ENCODE measurements at places on chromosomes 12 and 14.

DNA sequence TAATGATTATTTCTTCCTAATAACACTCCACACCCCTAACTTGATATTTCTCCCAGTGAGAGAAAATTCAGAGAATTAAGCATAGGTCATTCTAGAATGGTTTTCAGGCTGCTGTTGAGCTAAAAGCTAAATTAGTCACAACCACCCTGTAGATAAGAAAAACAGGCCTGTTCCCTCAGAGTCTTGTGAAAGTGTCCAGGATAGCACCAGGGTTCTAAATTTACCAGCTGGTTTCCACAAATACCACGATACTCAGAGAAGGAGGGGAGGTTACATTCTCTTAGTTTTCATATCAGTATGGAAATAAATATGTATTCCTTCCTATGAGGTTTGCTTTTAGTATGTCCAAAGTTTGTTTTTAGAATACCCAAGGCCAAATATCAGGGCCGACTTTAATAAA is 66.0 kb upstream of the YARS2 start:
- DNase-seq = no peak

DNA sequence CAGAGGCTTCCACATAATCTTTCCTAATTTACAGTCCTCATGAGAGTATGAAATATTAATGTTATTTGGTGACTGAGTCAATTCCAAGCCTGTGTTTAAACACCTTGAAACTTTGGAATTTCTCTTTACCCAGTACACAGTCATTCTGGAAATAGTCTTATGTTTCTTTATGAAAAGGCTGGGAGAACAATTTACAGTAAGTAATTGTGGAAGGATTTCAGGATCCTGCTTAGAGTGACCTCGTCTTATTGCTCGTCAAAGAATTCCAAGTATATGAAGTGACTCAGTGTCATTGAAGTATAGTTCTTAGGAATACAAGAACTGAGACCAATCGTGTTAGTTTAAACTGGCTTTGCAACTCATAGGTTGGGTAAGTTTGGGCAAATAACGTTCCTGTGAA is 634.2 kb downstream of the SLC16A7 start:
- DNase-seq = no peak

- no peak for DNase-seq
Measured at GRCh38 chr14:99327050-99327449, 55.1 kb upstream of the BCL11B start.

GRCh38 chr14:63249092-63249491 is 44.8 kb downstream of the RHOJ start:
- DNase-seq = no peak

DNA sequence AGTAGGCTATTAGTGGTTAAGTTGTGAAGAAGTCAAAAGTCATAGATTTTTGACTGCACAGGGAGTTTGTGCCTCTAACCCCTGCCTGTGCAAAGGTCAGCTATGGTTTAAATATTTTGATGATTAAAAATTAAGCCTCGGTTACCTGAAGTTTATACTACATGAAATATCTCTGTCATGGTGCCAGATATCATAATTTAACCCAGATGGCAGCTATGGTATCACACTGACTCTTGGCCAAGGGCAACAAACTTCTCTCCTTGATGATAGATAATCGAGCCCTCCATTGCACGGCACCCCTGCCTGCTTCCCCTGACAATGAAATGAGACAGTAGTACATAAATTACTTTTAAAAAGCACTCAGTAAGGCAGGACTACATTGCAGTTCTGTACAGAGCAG is 80.8 kb downstream of the SLC35F4 start:
- no peak for DNase-seq

DNA sequence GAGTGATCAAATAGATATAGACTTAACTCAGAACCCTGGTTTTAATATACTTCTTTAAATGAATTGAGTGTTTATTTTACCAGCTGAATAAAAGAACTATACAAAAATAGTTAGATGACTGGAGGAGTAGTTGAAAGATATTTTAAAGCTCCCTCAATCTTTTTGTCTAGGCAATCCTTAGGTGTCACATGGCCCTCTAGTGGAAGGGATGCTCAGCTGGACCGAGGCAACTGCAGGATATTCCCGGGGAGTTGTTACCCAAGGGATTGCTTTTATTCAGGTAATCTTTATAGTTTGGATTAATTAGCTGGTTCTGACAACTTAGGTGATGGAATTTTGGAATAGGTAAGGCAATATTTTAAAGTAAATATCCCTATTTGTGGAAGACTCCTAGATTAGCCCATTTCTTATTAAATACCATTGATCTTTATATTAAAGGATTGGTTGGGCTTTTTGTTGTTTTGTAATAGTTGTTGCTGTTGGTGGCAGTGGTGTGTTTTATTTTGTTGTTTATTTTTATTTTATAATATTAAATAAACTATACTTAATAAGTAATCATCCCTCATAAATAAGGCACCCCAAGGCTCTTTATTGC is 57.1 kb downstream of the ZDHHC17 start:
- DNase-seq = no peak

GRCh38 chr12:19529951-19530636 is 90.8 kb downstream of the AEBP2 start:
- no peak for DNase-seq

DNA sequence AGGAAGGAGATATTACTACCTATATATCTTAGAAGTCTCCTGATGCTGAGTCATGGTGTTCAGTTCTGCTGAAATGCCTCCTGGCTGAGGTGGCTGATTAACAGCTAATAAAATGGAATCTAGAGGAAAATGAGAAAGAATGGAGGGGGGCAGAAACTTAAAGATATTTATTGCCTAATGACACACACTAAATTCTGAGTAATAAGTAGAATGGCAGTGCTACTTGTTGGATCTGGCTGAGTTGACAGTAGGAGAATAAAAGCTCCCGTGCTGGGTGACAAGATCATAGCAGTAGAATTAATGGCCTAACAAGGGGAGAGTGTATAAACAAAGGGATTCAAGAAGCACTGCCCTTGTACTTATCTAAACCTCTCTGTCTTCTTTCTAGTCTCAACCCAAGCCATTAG is 137.5 kb downstream of the CNTN1 start:
- no peak for DNase-seq

GRCh38 chr12:10562306-10562933 is 51.0 kb downstream of the MAGOHB start:
- DNase-seq = no peak

DNA sequence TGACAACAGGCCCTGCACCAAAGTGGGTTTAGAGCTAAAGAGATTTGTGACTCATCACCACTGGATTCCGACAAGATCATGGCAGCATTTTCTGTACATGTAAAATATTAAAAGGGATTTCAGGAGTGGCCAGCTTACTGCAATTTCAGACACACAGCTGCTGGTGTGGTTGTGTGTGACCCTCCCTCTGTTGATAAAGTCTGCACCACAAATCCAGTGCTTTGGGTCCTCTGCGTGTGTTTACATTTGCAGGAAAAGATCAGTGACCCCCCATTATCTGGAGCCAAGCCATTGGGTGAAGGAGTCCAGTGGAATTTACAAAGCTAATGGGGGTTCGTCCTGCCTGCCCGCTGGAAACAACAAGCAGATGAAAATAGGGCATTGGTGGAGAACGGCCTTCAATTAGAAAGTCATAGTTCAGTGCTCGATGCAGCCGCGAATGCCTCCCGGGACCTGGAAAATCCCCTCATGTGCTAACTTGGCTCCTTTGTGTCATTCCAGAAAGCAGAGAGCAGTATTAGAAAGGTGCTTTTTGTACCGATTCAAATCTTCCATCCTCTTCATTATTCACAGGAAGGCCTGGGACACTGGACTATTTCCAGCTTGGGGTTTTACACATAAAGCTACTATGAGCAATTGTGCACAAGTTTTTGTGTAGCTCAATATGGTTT is 188.5 kb upstream of the TMEM132C start:
- DNase-seq = no peak

- DNase-seq = no peak
Measured at GRCh38 chr12:99026332-99027054, 381.4 kb downstream of the APAF1 start.

DNA sequence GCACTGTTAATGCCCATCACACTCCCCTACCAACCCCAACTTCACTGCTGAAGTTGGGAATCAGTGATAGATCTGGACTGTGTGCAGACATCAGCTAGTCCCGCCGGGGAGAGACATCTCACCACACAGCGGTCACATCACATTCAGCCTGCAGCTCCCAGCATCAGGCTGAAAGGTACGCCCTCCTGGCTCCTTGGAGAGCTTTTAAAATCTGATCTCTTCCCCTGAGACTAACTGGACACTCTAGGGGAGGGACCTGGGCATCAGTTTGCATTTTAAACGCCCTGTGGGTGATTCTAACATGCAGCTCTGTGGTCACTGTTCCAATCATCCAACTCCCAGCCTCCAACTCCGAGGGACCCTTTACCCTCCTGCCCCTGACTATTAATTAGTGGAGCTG is 58.4 kb downstream of the CCDC85C start:
- no peak for DNase-seq

- DNase-seq = no peak
Measured at GRCh38 chr12:43283206-43283605, 268.8 kb downstream of the ADAMTS20 start.

DNA sequence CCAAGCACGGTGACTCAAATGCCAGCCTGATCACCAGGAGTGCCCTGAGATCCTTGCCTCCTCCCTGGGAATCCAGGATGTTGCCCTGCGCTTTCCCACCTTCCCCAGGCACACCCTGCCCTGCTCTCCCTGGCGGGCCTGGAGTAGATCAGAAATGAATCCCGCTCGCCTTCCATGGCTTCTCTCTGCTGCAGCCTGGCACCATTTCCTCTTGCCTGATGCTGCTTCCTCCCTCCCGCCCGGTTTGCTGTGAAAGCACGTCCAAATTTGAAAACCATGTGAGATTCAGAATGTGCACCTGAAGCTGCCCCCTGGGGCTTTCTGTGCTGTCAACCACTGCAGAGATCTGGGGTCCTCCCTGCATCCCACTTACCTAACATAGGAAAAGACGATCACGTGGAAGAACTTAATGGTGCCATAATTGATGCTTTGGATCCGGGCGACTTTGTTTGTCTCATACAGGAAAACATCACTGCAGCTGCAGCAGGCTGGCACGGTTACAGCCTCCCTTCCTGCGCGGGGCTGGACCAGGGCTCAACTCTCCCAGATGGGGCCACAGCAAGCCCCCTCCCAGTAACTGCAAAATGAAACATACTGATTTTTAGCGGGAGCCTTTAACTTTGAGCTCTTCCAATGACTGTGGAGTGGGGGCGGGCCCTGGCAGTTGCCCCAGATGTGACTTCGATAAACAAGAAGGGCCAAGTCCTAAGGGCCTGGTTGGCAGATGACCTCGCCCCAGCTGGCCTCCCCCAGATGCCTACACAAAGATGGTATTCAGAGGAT is 24.9 kb upstream of the C12orf76 start:
- no peak for DNase-seq

DNA sequence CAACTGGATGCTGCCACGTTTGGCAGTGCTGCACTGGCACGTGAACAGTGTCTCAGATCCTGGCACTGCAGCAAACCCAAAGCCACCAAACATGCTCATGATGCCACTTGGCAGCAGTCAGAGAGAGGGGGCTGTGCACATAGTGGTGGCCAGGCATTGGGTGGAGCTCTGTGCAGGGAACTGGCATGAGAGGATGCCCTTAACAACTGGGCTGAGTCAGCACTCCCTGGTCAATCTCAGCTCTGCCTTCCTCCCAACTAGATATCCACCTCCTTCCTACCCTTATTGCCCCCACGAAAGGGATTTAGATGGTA is 37.0 kb downstream of the ZFHX2 start:
- DNase-seq = no peak

GRCh38 chr14:56297449-56297848 is 179.2 kb downstream of the PELI2 start:
- DNase-seq = no peak

DNA sequence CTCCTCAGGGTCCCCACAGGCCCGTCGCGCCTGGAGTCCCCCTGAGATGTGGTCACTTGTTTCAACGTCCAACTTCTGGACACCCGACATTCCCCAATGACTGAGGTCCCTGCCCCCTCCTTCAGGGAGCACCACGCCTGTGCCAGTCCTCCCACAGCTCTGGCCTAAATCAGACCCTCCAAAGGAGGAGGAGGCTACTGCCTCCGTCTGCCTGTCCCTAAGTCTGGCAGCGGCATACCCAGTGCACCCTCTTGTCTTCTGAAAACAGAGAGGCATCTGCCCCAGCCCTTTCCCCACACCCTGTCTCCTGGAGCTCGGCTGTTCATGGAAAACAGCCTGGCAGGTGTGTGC is 46.2 kb downstream of the TESC start:
- no peak for DNase-seq

DNA sequence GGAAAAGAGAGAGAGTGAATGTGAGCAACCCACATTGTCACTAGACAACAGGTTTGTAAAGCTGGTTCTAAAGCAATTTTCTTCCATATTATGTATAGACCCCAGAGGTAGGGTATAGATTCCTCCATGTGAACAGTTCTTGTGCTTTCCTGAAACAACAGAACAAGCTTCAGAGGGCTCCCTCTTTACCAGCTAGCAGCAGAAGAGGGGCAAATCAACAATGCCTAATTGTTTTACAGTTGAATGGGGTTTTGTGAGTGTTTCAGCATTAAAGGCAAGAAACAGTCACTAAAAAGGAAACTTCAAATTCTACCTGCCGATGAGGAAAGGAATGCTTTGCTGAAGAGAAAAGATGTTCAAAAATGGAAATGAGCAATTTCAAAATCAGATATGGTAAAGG is 341.2 kb upstream of the KITLG start:
- no peak for DNase-seq

DNA sequence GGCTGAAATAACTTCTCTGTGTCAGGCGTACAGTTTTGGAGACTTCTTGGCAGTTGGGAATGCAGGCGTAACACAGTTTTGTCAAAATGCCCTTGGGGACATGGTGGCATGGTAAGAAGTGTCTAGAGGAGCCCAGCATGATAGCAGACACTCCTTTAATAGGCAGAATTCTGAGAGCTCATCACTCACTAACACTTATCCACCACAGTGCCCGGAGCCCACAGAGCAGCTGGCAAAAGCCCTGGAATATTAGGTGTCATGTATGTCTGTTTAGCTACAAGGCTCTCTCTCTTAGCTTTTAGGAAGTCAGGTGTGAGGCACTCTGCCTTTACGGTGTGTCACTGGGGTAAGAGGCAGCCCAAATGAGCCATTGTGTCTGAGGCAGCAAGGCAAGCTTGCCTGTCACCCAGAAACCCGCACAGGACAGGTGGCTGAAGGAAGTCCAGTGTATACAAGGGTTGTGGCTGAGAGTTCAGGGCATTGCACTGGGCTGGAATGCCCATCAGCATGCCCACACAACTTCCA is 96.3 kb downstream of the ESRRB start:
- no peak for DNase-seq

DNA sequence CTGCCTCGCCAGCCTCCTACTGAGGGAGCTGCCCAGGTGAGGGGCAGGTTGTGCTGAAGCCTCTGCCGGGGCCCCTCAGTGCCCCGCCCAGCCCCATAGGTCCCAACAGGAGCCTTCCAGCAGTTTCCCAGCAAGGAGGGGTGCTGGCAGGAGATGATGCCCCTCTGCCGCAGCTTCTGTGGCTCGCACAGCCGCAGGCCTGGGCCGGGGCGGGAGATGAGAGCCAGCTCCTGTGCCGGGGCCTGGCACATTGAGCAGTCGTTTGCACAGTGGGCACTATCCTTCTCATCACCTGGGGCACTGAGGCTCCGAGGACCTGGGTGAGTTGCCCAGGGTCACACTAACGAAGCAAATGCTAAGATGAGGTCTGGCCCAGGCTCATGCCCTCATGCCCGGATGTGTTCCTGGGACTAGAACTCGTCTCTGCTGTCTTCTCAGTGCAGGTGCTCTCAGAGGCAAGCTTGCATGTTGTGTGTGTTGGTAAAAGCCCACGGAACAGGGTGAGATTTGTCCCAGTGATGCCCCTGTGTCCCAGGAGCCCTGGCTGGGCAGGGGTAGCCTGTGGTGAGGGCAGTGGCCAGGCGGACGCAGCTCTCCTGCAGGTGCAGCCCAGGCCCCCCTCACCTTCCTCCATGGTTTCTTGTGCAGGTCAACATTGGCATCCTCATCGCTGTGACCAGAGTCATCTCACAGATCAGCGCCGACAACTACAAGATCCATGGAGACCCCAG is 177.5 kb downstream of the ADGRD1 start:
- DNase-seq = no peak

Data from CD4-positive, alpha-beta T cell treated with Interferon gamma for 1 hour (primary cell).